Urinary bladder (tissue), 4 donors: ENCODE measurements at places on chromosomes 7 and 10. TPM values are rescaled to one million over a fixed set of nuclear protein-coding genes. Genes with fewer than 3 reads are reported as not detected.

MYL7 gene
- 2.7 TPM for total RNA-seq

NPC1L1 gene
- total RNA-seq: not detected

- DNase-seq: no peak
Measured at GRCh38 chr7:94643771-94644545, 12.0 kb downstream of the SGCE start.

DNA sequence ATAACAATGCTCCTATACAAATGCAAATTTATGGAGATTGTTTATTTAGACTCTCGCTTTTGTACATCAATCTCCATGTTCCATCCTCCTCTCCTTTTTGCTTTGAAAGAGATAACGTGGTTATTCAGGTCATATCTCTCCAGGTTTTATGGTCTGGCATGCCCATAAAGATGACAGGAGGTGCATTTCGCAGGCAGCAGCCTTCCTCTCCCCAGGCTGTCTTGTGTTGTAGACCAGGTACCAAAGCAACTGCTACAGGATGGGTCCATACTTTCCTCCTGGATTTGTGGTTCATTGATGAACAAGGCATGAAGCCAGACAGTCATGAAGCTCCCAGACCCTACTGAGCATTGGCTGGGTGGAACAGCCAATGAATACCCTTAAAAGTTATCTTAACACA is 400.2 kb upstream of the NPVF start:
- DNase-seq: no peak

KBTBD2 gene
- total RNA-seq: 64.8 TPM

TRIM50 gene
- total RNA-seq: 0.21 TPM

DNMBP gene
- 31.8 TPM for total RNA-seq

- DNase-seq: no peak
Measured at GRCh38 chr10:45339894-45340293, 24.5 kb upstream of the OR13A1 start.

- no peak for DNase-seq
Measured at GRCh38 chr10:128373071-128373749, 247.0 kb upstream of the MKI67 start.

DNA sequence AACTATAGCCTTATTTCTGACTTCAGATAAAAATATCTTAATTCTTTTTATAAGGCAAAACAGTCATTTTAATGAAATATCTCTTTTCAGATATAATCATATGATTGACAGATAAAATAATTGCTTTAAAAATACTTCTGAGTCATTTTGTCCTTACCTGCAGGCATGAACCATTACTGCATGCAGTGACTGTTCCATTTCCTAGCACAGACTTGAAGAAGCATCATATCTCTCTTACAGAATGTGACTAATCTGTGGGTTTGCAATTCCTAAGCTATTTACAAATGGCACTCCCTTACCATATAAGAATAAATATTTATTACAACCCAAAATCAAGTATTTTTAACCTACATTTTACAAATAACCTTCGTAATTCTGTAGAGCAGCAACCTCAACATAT is 120.7 kb downstream of the SRPK2 start:
- no peak for DNase-seq

- no peak for DNase-seq
Measured at GRCh38 chr10:92590623-92591549, 2.0 kb upstream of the KIF11 start.

DNA sequence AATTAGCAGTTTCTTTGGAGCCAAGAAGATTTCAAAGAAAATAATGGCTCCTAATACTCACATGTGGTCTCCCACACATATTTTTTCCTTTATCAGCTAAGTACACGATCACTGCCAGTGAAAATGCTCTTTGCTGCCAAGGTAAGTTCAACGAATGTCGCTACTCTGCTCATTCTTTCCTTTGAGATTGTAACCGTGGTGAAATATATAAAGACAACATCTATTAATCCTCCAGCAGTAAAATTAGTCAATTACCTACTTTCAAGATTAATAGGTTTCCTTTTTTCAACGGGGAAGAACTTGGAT is 672.2 kb downstream of the GATA3 start:
- no peak for DNase-seq

INA gene
- 5.8 TPM for total RNA-seq

ATRNL1 gene
- 153 TPM for total RNA-seq

CLRN3 gene
- total RNA-seq: 0.42 TPM

DDC gene
- total RNA-seq: 2.0 TPM

DNA sequence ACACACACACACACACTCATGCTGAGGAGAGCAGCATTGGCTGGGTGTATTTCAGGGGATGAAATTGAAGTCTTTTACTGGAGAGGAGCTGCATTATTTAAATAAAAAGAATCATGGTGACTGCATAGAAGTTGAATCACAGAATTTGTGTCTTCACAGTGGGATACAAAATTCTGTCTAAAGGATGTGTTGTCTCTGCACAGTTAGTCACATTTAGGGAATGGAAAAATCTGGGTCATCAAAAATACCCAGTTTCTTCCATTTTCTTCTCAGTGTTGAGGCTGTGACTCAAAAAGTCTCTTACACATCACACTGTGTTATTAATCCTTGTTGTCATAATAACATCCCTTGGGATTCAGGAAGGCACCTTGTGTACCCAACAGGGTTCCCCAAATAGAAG is 10.9 kb downstream of the PAPSS2 start:
- DNase-seq: no peak

- DNase-seq: no peak
Measured at GRCh38 chr7:114141415-114141814, 222.6 kb upstream of the PPP1R3A start.

DNA sequence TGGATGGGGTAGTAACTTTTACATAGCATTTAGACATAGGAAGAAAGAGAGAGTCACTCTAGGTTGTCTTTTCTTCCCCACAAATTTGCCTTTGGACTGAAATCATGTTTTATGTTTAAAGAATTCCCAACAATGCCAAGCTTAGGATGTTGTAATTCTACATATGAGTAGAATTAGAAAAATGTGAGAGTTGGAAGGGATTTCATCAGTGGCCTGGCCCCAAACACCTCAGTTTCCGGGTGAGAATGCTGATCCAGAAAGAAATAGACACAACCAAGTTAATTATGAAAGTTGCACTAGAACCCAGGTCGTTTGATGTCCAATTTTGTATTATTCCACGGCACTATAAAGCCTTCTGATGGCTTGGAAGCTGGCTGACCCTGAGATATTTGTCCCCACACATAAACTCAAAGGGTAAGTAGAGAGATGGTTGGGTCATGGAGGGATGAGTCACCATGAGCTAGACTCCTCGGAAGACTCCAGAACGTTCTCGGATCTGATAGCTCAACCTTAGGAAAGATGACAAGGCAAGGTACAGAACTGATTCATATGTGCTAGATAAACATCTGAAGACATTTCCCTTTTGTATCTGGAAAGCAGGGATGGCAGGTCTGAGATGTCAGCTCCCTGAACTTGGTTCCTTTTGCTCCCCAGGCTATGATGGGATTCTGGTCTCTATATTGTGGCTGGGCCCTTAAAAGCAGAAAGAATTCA is 48.8 kb upstream of the SLC35B4 start:
- no peak for DNase-seq

ASZ1 gene
- not detected for total RNA-seq

DNA sequence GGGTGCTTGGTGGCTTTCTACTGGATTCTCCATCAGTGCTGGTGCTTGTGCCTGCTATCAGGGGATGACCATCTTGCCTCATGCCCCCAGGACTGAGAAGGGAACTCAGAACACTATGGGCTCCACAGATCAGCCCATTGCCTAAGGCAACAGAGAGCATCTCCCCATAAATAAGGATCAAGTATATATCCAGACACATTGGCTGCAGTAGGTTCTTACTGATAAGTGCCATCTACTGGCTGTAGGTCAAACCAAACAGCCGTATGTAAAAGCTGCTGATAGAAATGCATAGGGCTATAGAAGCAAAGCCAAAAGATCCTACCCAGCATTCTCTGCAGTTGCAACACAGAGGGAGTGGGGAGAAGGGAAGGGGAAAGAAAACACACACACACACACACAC is 153.7 kb downstream of the CDK14 start:
- no peak for DNase-seq

DNA sequence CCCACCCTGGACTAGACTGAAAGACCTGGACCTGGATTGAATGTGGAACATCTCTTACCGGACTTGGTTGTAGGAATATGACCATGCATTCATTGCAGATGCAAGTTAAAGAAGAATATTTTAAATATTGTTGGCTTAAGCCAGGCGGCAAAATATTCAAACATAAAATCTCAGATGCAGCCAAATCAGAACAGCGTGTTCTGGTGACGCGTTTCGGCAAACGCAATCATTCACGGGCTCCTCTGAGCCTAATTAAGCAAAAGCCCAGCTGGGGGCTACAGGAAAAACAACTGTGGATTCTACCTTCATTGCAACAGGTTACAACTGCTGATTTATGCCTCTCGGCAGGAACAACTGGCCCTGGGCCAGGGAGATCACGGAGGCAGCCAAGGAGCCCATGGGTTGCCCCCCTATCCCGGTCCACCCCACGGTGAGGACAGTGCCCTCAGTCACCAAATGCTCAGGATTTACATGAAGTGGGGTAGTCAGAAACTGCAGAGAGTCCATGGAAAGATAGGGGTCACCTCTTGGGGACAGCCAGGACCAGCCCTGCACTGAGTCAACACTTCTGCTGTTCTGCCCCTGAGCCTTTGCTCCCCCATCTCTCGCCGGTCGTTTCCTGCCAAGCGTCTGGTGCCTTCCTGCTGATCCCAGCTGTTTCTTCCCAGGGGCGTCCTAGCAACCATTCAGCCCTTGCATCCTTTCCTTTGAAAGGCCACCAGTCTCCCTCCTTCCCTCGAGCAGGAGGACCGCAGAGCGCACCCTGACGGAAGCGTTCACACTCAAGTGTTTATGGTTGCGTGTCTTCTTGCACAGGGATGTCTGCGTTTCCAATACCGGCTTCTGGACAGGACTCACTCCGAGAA is 64.4 kb upstream of the SFMBT2 start:
- no peak for DNase-seq

DNA sequence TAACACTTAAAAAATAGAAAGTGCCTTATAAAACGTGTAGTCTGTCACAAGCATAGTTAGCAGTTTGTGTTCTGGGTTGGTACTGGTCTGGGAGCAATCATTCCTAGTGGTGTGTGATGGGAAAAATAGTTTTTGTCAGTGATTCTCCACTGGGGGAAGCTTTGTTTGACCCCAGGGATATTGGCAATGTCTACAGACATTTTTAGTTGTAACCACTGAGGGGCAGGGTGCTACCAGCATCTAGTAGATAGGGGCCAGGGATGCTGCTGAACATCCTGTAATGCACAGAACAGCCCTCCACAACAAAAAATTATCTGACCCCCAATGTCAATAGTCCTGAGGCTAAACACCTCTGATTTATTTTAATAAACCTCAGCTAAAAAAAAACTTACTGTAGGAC is 51.6 kb upstream of the CREB5 start:
- DNase-seq: no peak

DNA sequence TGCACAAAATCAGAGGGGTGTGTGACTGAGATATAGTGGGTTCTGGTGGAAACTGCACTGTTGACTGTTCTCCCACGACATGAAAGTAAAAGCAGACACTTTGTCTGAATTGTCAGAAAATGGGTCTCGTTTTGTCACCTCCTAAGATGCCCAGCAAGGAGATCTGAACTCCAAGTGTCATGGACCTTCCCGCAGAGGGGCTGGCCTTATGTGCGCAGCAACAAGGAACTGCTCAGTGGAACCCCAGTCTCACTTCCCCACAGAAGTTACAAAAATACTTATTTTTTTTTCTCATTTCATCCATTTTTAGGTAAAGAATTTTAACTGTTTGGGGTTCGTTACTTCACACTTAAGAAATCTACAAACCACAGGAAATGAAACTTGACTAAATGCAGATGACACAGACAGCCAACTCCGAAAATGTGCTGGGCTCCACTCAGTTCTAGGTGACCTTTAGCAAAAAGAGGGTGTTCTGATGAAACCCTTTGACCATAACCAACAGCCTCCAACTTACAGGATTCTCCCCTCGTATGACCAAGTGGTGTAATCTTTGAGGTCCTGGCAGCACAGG is 115.0 kb downstream of the FAM107B start:
- no peak for DNase-seq
